ENCODE measurements at places on chromosomes 5 and 9. TPM values are rescaled to one million over a fixed set of nuclear protein-coding genes. Genes with fewer than 3 reads are reported as not detected.

DNA sequence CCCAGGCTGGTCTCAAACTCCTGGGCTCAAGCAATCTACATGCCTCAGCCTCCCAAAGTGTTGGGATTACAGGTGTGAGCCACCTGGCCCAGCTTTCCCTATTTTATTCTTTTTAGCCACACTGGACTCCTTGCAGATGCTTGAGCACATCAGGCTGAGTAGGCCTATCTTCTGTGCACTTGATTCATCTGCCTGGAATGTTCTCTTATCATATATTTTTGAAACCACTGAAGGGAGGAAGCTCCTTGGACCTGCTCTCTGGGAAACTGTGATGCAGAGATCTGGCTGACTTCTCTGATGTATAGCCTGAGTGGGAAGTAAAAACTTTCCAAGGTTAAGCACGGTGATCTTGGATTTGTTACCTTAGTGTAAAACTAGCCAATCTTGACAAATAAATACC lies 6.5 kb upstream of the MAT2B start:
- DNase-seq = no peak

DNA sequence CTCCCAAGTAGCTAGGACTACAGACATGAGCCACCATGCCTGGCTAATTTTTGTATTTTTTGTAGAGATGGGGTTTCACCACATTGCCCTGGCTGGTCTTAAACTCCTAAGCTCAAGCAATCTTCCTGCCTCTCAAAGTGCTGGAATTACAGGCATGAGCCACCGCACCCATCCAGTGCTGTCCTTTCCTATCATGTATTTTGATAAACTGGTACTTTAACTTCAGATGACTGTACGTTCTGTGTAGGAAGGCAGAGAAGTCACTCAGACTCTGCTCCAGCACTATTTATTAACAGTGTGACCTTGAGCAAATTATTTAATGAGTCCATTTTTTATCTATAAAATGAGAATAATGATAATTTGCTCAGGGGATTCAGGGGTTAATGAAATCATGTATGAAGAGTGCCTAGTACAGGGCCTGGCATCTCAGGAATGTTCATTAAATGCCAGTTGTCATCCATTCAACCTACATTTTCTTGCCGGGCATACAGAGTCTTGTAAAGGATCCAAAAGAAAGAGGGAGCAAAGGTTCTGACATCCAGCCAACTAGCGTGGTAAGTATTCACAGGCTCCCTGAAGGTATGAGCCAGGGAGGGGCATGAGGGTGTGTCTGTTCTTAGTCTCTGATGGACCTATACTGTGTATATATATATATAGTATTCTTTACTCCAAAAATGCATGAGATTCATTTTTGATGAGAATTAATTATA lies 201.9 kb downstream of the PBX3 start:
- no peak for DNase-seq

DNA sequence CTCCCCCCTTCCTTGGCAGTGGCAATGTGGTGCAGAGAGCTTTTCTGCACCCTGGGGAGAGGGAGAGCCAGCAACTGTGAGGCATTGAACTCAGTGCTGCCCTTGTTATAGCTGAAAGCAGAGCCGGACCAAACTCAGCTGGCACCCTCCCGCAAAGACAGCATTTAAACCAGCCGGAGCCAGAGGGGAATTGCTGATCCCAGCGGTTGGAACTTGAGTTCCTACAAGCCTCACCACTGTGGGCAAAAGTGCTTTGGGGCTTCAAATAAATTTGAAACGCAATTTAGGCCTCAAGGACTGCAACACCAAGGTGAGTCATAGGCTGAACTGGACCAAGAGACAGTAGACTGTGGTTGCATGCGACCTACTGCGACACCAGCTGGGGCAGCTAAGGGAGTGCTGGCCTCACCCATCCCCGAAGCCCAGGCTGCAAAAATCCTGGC lies 207.6 kb upstream of the CDKN2B start:
- DNase-seq = no peak

GRCh38 chr5:85462957-85463356 lies 1078.3 kb upstream of the EDIL3 start:
- DNase-seq = no peak

DNA sequence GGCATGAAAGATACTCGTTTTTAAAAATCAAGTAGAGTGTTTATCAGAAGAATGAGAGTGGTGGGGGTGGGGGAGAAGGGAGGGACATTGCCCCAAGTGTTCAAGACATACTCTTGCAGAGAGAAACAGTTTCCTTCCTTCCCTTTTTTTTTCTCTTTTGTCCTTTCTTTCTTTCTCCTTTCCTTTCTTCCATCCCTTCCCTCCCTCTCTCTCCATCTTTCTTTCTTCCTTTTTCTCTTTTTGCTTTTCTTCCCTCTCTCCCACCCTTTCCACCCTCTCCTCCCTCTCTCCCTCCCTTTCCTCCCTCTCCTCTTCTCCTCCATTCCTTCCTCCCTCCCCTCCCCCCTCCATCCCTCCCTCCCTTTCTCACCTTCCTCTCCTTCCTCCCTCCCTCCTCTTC lies 478.3 kb upstream of the EDIL3 start:
- DNase-seq = no peak

Gene LAMC3
- total RNA-seq = 14.2 TPM

- no peak for DNase-seq
Measured at GRCh38 chr9:24881361-24881760, 335.7 kb upstream of the IZUMO3 start.

Gene IRX2
- total RNA-seq = 0.26 TPM

DNA sequence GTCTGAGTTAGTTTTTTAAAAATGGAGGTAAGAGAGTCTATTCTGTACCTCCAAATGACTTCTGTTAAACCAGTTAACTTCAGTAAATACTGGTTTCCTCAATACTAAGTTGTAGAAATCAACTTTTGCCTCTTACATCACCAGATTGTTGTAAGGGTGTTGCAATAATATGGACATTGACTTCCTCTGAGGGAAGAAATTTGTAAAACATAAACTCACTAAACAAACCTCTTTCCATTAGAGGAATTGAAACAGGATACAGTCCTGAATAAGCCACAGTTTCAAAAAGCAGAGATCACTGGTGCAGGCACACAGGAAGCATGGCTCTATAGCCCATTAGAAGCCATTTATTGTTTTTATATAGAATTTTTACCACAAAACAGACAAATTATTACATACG lies 32.7 kb upstream of the SLCO6A1 start:
- no peak for DNase-seq

- no peak for DNase-seq
Measured at GRCh38 chr5:136048966-136049365, 20.2 kb downstream of the TGFBI start.
